Muscle of arm (tissue), 14 donors: ENCODE measurements at places on chromosomes 6 and 20. TPM values are rescaled to one million over a fixed set of nuclear protein-coding genes. Genes with fewer than 3 reads are reported as not detected.

DNA sequence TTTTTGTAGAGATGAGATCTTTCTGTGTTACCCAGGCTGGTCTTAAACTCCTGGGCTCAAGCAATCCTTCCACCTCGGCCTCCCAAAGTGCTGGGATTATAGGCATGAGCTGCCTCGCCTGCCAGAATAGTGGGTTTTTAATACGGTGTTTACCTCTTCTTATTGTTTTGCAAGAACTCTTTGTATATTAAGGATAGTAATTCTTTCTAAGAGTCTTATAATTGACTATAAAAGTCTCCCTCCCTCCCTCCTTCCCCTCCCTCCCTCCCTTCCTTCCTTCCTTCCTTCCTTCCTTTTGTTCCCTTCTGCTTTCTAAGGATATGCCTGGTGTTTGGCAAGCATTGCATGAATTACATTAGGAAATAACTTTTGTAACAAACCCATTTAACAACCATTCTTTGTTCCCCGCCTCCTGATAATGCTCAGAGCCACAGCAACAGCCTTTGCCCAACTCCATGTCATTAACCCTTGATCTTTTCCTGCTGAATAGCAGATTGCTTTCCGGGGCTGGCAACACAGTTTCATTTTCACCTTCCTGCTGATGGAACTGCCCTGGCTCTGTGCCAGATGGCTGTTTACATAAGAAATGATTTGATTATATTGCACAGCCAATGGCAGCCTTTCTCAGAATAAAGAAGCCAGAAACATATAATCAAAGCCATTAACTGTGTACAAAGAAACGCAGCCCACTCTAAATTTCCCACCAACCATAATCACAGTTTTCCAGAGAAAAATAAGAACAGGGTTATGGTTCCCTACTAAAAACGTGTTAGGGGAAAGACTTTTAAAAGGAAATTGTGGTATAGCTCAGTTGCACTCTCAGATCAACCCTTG, 143.7 kb upstream of the PTPN1 start:
- no peak for DNase-seq

DNA sequence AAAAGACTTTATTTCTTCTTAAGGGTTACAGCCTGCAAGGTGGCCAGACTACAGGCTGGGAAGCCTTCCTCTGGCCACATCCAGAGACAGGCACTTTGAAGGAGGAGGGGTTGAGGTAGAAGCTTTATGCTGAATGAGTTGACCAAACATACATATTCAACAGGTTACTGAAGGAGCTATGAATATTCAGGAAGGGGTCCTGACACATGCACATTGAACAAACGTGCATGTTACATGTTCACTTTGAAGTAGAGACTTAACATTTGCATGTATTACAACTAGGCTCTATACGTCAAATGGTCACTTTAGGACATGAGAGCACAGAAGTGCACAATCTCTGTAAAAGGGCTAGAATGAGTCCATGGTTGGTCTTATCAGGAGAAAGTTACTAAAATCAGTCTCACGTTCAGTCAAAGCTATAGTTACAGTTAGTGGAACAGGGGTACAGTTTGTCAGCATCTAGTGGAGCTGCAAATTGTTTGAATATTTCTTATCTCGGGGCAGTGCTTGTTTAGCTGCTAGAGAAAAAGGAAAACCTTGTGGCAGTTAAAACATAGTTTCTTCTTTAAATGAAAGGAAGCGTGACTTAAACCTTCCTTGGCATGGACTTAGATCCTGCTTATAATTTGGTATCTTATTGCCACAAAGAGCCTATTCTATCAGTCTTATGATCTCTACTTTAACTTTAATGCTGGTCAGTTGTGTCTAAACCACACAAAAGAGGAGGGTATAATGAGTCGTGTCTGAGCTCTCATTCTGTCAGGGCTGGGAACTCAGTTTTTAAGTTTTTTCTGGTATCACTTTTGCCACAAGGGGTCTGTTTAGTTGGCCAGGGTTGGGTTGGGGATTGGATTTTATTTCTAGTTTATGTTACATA, 4.6 kb upstream of the ZSCAN9 start:
- DNase-seq, result no peak

DNA sequence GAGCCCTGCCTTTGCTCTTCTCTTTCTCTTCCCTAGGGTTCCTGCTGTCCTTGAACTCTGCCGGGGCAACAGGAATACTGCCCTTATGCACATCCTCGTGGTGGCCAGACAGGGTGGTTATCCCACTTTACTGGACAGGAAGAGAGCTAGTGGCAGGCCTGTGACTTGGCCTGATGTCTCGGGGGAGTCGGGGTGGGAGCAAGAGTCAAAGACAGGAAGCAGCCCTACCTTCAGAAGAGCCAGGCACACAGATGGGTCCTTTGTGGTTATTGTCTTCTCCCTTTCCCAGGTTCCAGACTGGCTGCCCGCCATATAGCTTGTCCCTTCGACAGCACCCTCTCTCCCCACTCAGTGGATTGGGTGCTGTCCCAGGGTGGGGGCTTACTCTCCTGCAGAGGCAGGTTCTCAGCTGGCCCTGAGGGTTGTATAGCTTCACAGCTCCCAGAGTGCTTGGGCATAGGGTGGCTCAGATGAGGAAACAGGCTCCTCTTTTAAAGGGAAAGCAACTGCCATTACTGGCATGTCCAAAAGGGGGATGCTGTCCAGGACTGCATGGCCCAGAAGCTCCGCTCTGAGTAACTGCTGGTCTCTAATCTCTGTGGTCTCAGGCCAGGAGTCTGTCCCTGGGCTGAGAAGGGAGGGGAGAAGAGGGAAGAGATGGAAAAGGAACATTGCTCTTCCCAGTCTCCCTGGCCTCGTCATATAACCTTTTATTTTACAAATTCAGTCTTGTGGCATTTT, 17.3 kb downstream of the PLCG1 start:
- DNase-seq, result no peak

GRCh38 chr6:36478051-36478526, 35.3 kb downstream of the KCTD20 start:
- no peak for DNase-seq

B3GAT2 gene
- polyA plus RNA-seq, result 2.1 TPM
